ENCODE measurements at places on chromosomes 7 and 10. TPM values are rescaled to one million over a fixed set of nuclear protein-coding genes. Genes with fewer than 3 reads are reported as not detected.

The TEX36 gene
- not detected for total RNA-seq

The GPR37 gene
- total RNA-seq: 1.4 TPM

The EPO gene
- total RNA-seq: not detected

The SEMA3D gene
- under 0.01 TPM for total RNA-seq

The IMMP2L gene
- 4.6 TPM for total RNA-seq

The VPS37D gene
- total RNA-seq: 3.7 TPM

The FBXL13 gene
- 1.4 TPM for total RNA-seq

The ARHGAP22 gene
- 27.6 TPM for total RNA-seq

The IFIT1B gene
- not detected for total RNA-seq

The CFAP46 gene
- total RNA-seq: 0.53 TPM

The CRYGN gene
- not detected for total RNA-seq

The CUBN gene
- 0.35 TPM for total RNA-seq

The PPP1R9A gene
- total RNA-seq: not detected

The CPA5 gene
- not detected for total RNA-seq

The ZNF804B gene
- not detected for total RNA-seq

The HOGA1 gene
- total RNA-seq: under 0.01 TPM

The SPDYE2B gene
- not detected for total RNA-seq

The EMX2 gene
- 4.6 TPM for total RNA-seq

All from myometrial cell (primary cell).